ENCODE measurements at places on chromosomes 13 and 19. TPM values are rescaled to one million over a fixed set of nuclear protein-coding genes. Genes with fewer than 3 reads are reported as not detected.

The TNFSF9 gene
- 0.17 TPM for total RNA-seq

The IGFL2 gene
- total RNA-seq: not detected

The KL gene
- total RNA-seq: 0.33 TPM

The GAPDHS gene
- total RNA-seq: not detected

The GFY gene
- total RNA-seq: not detected

The ZNF534 gene
- not detected for total RNA-seq

The SLC25A41 gene
- not detected for total RNA-seq

The C2CD4C gene
- 10.2 TPM for total RNA-seq

The CBY2 gene
- total RNA-seq: under 0.01 TPM

The C19orf67 gene
- total RNA-seq: not detected

The PRR20B gene
- not detected for total RNA-seq

The IFT88 gene
- total RNA-seq: 7.8 TPM

The EFNB2 gene
- 83.2 TPM for total RNA-seq

The APOC1 gene
- total RNA-seq: 1.5 TPM

The RFX2 gene
- total RNA-seq: 2.4 TPM

The PDX1 gene
- total RNA-seq: not detected

The GNA15 gene
- 0.09 TPM for total RNA-seq

The ZNF677 gene
- 13.3 TPM for total RNA-seq

Measured in dermis lymphatic vessel endothelial cell (primary cell).